ENCODE measurements at places on chromosomes 4 and X. TPM values are rescaled to one million over a fixed set of nuclear protein-coding genes. Genes with fewer than 3 reads are reported as not detected.

The AVPR2 gene
- total RNA-seq, result 2.0 TPM

The DIPK2B gene
- 32.2 TPM for total RNA-seq

The FOXR2 gene
- total RNA-seq, result not detected

The CCSER1 gene
- total RNA-seq, result 7.0 TPM

The MMRN1 gene
- total RNA-seq, result 72.8 TPM

The ITIH6 gene
- not detected for total RNA-seq

The RTL3 gene
- total RNA-seq, result 6.5 TPM

The SLC49A3 gene
- 10.4 TPM for total RNA-seq

The SLC9A7 gene
- 1.8 TPM for total RNA-seq

The CSAG3 gene
- not detected for total RNA-seq

The FAM133A gene
- total RNA-seq, result 0.42 TPM

The NAA10 gene
- 69.4 TPM for total RNA-seq

The CT45A1 gene
- total RNA-seq, result not detected

The OSTC gene
- 80.8 TPM for total RNA-seq

The ZMAT1 gene
- 5.4 TPM for total RNA-seq

The ANKRD50 gene
- 39.9 TPM for total RNA-seq

The CMC4 gene
- total RNA-seq, result 3.7 TPM

The PNMA6A gene
- total RNA-seq, result 1.4 TPM

The PRMT9 gene
- total RNA-seq, result 9.2 TPM

The RAB40AL gene
- total RNA-seq, result 1.9 TPM

The PAGE2 gene
- not detected for total RNA-seq

The KLB gene
- total RNA-seq, result not detected

The CENPVL2 gene
- total RNA-seq, result not detected

The UGT2B15 gene
- not detected for total RNA-seq

The PRR32 gene
- not detected for total RNA-seq

The ZFYVE28 gene
- 8.4 TPM for total RNA-seq

The ATOH1 gene
- not detected for total RNA-seq

The MAP9 gene
- 10.5 TPM for total RNA-seq

The GAGE13 gene
- total RNA-seq, result not detected

The PCDH7 gene
- total RNA-seq, result 107 TPM

The GUCY1B1 gene
- 21.1 TPM for total RNA-seq

The IBSP gene
- total RNA-seq, result not detected

The FRG2 gene
- total RNA-seq, result not detected

The CYTL1 gene
- total RNA-seq, result 0.81 TPM

The NPY2R gene
- total RNA-seq, result 0.09 TPM

The ZNF141 gene
- 17.1 TPM for total RNA-seq

The HHIP gene
- total RNA-seq, result 0.79 TPM

The SLC25A6 gene
- 218 TPM for total RNA-seq

The UBL4A gene
- 30.1 TPM for total RNA-seq

The FBXW7 gene
- total RNA-seq, result 55.0 TPM

The HPF1 gene
- 22.3 TPM for total RNA-seq

The NXT2 gene
- total RNA-seq, result 6.0 TPM

The NXF3 gene
- 1.2 TPM for total RNA-seq

The BTK gene
- 5.2 TPM for total RNA-seq

The PDLIM3 gene
- 447 TPM for total RNA-seq

The BMX gene
- 7.0 TPM for total RNA-seq

The P2RY10 gene
- total RNA-seq, result not detected

The TLR8 gene
- 1.3 TPM for total RNA-seq

The SSX7 gene
- total RNA-seq, result not detected
